T-helper 2 cell treated with Interferon-gamma antibody and Interleukin-4, amounts not matched to agents 5 μg/mL and 100 μg/mL, for 36 hours (primary cell): ENCODE measurements at places on chromosomes 16 and 17.

DNA sequence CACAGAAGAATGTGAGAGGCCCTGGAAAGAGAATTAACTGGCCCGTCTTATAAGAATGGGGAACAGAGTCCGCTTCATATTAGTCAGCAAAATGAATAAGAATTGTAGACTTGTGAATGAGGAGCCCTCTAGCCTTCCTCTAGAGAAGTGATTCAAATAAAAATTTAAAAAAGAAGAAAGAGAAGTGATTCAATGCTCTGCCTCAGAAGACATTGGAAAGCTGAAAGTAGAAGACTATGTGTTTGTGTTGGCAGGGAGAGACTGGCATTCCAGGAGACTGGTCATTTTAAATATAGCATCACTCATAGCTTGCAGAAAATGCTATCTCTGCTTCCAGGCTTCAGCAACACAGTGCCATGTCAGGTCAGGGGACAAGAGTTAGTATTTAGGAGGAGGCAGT lies 190.6 kb upstream of the HS3ST3A1 start:
- no peak for DNase-seq

DNA sequence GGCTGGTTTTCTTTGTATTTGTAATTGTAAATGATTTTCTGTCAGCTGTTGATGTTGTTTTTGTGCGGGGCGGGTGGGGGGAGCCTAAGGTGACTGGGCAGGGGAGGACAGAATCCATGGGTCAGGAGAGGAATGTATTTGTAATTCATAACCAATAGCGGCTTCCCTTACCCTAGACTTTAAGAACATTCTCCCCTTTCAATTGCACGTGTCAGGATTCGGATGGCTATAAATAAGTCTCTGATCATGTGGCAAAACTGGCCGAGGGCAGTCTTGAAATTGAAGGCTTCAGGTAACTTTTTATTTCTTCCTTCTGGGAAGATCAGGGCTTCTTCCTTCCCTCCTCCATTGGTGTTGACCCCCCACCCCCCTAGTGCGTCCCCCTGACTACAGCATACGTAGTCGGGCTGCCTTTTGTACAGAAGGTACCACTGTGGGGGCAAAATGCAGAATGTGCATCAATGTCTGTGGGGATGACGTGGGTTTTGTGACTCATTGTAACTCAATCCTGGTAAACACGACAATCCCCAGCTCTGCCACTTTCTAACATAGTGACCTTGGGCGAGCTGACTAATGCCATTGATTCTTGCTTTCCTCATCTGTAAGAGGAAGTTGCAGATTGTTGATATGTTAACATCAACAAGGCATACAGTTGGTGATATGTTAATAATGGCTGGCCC lies 16.2 kb downstream of the MARCHF10 start:
- DNase-seq: no peak

GRCh38 chr16:68417711-68418301 lies 30.5 kb downstream of the SMPD3 start:
- peak; percentile 62 for DNase-seq

DNA sequence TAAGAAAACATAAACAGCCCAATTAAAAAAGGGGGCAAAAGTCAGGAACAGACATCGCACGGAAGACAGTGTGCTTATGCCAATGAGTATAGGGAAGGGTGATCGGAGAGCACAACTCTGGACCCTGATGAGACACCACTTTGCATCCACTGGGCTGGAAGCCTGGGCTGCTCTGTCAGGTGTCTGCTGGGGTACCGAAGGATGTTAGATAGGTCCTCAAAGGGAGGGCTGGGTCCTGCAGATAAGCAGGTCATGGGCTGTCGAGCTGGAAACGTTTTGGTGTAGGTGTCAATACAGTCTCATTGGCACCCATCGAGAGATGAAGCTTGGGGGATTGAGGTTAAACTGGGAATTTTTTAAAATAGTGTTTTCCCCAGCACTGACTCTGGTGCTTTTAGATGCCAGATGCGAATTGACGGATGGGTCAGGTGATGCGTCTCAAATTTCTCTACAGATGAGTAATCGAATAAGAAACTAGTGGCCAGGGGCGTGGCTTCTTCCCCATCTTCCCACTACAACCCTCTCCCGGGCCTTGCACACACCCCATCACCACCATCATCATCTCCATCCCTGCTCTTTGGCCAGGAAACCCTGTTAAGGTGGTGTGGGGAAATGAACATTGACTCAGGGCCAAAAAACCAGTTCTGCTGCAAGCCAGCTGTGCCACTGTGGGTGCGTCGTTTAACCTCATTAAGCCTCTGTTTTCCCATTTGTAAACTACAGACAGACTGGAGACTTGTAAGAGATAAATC lies 47.8 kb upstream of the IRF8 start:
- DNase-seq: no peak

DNA sequence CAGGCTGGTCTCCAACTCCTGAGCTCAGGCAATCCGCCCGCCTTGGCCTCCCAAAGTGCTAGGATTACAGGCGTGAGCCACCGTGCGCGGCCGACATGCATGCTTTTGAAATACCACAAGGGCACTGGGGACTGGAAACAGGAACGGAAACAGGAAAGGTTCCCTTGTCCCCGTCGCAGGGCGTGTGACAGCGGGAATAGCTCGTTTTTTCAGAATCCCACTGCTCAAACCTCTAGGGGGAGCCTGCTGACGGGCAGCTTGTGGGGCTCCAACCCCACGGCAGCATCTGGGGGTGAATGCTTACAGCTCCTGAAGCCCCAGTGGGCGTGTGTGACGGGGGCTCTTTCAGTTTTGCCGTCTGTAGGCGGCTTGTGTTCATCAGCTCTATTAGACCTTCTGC lies 18.8 kb upstream of the ASGR2 start:
- peak; percentile 44 for DNase-seq

- peak; percentile 51 for DNase-seq
Observed at GRCh38 chr16:12646490-12647274, 157.0 kb downstream of the CPPED1 start.
